Amniotic stem cell (primary cell): ENCODE measurements at places on chromosomes 1 and 21.

- DNase-seq: no peak
These were observed 663.9 kb downstream of the PTPRU start for GRCh38 chr1:29900104-29900679.

GRCh38 chr1:14167884-14168283 lies 430.6 kb upstream of the KAZN start:
- DNase-seq: no peak

GRCh38 chr1:115466433-115466832 lies 128.4 kb upstream of the NGF start:
- DNase-seq: no peak

GRCh38 chr1:183414365-183414764 lies 3.8 kb downstream of the NMNAT2 start:
- DNase-seq: no peak

GRCh38 chr1:203380420-203381150 lies 29.7 kb upstream of the FMOD start:
- no peak for DNase-seq

GRCh38 chr1:43934101-43934985 lies 742 bp downstream of the ARTN start:
- peak; percentile 20 for DNase-seq

DNA sequence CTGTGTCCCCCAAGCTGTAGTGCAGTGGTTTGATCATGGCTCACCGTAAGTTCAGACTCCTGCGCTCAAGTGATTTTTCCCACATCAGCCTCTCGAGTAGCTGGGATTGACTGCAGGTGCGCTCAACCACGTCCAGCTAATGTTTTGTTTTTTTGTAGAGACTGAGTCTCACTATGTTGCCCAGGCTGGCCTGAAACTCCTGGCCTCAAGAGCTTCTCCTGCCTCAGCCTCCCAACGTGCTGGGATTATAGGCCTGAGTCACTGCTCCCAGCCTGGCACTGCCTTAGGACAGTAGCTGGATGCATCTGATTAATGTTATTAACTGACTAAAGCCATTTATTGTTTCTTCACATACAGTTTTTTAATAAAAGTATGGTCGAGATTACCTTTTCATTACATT lies 40.2 kb downstream of the RNF11 start:
- no peak for DNase-seq

- DNase-seq: peak; percentile 15
These were observed 516 bp downstream of the RCOR3 start for GRCh38 chr1:211259638-211260126.

- DNase-seq: no peak
These were observed 87.5 kb downstream of the COL24A1 start for GRCh38 chr1:86068841-86069756.

- DNase-seq: no peak
These were observed 7.8 kb upstream of the TM2D1 start for GRCh38 chr1:61732726-61733125.

- no peak for DNase-seq
These were observed 25.2 kb downstream of the IL12RB2 start for GRCh38 chr1:67332653-67333529.

GRCh38 chr1:29556657-29557056 lies 320.3 kb downstream of the PTPRU start:
- no peak for DNase-seq

DNA sequence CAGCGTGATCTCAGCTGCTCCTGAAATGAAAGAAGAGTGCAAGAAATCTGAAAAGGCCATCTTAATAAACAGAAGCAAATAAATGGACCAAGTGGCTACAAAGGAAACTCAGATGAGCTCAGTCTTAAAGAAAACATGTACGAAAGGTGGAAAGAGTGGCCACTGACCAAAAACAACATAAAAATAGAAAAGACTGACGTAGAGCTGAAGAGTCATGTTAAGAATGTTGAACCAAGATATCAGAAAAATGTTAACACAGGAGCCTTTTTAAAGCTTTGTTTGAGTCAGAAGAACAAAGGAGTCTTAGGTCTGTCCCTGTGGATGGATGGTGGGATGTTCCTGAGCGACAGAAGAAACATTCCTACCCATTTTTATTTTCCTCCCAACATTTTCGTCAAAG lies 30.8 kb upstream of the ZNF648 start:
- no peak for DNase-seq

DNA sequence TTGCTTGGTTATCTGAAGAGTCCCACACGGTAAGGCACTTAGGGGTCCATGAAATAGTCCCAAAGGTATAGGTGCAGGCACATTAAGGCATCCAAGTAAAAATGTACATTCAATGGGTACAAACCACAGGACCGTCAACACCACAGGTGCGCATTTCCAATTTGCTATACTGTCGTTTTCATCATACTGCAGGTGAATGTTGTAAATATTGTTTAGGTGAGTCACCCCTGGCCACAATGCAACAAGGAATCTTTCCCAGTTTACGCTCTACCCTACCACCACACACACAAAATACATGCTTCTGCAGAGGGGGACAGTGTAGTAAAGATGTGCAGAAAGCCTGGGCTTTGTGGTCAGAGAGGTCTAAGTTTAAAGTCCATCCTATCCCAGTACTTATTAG lies 13.7 kb downstream of the CADM3 start:
- DNase-seq: no peak

GRCh38 chr1:81607086-81607485 lies 193.6 kb upstream of the ADGRL2 start:
- DNase-seq: no peak

DNA sequence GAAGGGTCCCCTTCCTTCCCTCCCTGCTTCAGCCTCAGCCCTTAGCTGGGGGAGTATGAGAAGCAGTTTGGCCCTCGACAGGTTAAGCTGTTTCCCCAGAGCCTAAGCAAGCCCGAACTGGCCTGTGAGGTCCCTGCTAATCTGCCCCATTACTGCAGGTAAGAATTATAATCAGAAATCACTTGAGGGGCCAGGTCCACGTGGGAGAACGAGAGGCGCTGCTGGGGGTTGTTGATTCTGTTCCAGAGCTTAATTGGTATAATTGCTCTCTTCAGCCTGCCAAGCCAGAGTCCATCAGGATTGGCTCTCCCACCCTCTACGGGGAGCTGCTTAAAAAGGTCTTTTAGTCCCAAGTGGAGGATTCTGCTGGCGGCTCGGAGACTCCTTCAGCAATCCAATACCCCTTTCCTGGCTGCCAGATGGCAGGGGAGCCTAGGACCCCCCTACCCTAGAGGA lies 70.8 kb downstream of the UBE2T start:
- DNase-seq: no peak

DNA sequence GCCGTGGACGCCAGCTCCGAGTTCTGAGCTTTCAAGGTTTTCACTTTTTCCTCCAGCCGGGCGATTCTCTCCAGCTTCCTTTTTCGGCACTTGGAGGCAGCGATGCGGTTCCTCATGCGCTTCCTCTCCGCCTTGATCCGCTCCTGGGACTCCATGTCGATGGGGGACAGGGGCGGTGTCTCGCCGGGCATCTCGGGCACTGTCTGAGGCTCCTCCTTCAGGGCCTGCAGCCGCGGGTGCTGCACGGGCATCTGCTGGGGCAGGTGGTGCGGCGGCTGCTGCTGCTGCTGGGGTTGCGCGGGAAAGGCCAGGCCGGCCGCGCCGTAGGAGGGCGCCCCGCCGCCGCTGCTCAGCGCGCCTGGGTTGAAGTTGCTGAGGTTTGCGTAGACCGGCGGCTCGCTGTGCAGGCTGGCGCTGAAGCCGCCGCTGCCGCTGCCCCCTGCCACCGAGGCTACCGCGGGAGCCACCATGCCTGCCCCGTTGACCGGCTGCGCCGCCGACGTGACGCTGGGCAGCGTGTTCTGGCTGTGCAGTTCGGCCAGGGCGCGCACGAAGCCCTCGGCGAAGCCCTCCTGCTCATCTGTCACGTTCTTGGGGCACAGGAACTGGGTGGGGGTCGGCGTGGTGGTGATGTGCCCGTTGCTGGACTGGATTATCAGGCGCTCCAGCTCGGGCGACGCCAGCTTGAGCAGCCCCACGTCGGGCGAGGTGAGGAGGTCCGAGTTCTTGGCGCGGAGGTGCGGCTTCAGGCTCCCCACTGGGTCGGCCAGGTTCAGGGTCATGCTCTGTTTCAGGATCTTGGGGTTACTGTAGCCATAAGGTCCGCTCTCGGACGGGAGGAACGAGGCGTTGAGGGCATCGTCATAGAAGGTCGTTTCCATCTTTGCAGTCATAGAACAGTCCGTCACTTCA lies 1.4 kb downstream of the JUN start:
- DNase-seq: no peak

- no peak for DNase-seq
These were observed 29.5 kb upstream of the PGM1 start for GRCh38 chr1:63563745-63564144.
